Dermis microvascular lymphatic vessel endothelial cell (primary cell): ENCODE measurements at places on chromosomes 12 and 14. TPM values are rescaled to one million over a fixed set of nuclear protein-coding genes. Genes with fewer than 3 reads are reported as not detected.

The PLEKHG7 gene
- not detected in 2 replicates for total RNA-seq

The POC1B gene
- 13.2 and 17.3 TPM in 2 replicates for total RNA-seq

The IRAK3 gene
- total RNA-seq: 9.5 and 14.5 TPM in 2 replicates

The PPFIA2 gene
- not detected in 2 replicates for total RNA-seq

The MANSC1 gene
- total RNA-seq: 5.5 and 9.1 TPM in 2 replicates

The LPAR5 gene
- under 0.01 TPM in 1 of 2 replicates, not detected in the other for total RNA-seq

The PAPLN gene
- total RNA-seq: 30.4 and 58.3 TPM in 2 replicates

The SERPINA3 gene
- under 0.01 TPM in 1 of 2 replicates, not detected in the other for total RNA-seq

The NPFF gene
- not detected in 2 replicates for total RNA-seq

The MGST1 gene
- total RNA-seq: 9.7 and 19.4 TPM in 2 replicates

The NPAS3 gene
- total RNA-seq: 0.13 TPM in 2 replicates
